ENCODE measurements at places on chromosomes 11 and 22.

DNA sequence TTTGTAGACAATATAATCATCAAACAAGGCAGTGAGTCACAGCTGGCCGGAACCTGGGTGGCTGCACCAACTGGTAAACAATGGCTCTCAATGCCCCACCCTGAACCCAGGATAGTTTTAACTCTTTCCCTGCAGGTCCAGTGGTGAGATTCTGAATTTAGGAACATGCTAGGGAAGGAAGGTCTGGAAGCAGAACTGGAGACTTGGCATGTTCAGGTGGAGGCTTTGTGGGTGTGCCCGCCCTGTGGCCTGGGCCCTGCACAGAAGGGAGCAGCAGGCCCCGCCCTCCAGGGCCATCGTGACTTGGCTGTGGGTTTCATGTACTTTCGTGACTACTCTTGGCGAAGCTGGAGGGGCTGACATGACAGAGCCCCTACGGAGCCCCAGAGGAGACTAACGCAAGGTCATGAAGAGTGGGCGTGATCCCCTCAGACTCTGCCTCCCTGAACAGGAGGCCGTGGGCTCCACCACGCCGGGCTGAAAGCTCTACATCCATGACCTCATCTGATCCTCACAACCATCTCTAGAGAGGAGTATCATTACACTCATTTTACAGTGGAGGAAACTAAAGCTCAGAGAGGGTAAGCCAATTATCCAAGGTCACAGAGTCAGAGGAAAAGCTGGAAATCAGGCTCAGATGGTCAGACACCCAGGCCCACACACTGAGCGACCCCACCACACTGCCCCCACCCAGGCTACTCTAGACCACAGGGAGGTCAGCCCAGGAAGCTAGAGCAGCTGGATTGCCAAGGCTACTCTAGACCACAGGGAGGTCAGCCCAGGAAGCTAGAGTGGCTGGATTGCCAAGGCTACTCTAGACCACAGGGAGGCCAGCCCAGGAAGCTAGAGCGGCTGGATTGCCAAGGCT lies 27.3 kb downstream of the MAFF start:
- no peak for DNase-seq

DNA sequence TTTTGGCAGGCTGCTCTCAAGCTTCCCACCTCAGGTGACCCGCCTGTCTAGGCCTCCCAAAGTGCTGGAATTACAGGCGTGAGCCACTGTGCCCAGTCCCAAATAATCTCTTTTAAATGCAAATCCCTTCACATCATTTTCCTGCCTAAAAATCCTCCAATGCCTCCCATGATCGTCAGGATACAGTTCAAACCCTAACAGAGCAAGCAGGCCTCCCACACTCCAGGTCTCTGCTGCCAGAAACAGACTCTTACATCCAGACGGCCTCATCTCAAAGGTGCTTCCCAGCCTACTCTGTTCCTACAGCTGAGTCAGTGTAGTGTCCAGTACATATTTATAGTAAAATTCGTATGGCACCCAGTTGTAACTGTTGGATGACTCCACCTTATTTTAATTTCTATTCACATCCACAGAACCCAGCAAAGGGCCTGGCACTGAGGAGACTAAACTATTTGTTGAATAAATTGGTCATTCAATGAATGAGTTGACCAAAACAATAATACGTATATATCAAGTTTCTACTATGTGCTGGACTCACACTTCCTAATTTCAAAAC lies 8.2 kb downstream of the SIRT3 start:
- no peak for DNase-seq

DNA sequence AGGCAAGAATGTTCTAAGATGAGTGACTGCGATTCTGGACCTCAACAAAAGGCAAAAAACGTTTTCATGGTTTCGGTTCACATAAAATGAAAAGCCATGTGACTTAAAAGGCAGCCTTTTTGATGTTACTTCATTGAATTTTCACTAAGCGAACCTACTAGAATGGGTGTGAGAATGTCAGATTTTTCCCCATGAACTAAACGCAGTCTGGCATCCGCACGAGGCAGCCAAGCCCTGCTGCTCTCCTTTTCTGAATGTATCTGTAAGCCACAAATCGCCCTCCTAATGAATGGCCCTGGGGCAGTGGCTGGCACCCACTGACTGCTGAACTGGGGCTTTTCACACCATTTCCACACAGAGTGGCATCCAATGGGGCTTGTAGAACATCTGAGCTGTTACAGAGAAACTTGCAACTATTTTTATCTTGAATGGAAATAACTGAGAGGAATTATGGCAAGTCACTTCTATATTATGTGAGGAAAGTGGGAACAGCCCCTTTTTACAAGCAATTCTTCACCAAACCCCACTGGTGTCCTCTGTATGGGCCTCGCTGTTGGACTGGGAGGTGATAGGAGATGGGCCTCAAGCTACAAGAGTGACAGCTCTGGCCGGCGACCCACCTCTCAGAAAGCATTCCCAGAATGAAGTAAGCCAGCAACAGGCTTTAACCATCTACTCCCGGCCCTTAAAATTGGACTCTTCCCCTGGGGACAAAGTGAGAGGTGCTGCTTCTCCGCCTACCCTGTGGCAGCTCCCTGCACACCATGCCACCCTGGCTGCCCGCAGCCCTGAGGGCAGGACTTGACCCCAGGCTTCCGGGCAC lies 29.4 kb downstream of the PPP2R1B start:
- DNase-seq = no peak

- DNase-seq = no peak
Observed at GRCh38 chr11:123219066-123219690, 24.1 kb upstream of the CLMP start.

DNA sequence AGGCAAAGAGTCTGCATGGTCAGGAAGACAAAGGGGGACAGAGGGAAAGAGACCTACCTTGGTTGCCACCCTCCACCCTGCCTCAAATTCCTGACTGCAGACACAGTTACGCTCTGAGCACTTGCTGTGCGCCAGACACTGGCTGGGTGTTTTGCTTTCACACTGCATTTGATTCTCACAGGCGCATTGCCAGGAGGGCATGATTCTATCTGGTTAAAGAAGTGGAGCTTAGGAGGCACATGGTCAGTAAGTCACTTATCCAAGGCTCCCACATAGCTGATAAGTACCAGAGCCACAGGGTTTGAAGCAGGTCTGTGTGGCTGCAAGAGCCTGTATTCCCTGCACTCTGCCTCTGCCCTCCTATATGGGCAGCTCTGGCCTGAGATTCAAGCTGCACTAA lies 103.9 kb downstream of the TIMP3 start:
- DNase-seq = no peak

DNA sequence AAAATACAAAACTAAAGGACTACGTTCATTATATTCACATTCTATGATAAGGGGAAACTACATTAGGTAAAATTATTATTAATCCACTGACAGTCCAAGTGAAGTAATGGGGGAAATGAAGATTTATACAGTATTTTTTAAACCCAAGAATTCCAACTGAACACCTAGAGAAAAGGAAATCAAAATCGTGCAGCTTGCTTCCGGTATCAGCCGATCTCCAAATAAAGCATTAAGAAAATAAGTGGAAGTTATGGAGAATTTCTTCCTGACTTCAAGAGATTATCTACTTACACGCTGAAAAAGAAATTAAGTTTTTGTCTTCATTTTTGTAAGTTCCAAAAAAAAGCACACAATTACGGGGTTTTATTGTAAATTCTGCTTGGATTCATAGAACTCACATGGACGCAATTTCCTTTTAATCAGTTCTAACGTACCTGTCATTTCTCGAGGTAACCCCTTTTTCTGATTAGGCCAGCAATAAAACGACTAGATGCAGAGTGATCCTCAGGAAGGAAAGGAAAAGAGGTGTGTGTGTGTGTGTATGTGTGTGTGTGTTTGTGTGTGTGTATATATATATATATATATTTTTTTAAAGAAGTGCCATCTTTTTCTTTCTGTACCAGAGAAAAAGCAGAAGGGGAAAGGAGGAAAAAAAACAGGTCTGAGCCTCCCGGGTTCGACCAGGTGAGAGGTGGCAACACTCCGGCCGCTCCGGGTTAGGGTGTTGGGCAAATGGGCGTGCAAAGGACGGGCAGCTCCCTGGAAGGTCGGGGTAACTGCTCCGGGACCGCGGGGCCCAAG lies 1.1 kb downstream of the ZBTB44 start:
- peak; percentile 4 for DNase-seq

DNA sequence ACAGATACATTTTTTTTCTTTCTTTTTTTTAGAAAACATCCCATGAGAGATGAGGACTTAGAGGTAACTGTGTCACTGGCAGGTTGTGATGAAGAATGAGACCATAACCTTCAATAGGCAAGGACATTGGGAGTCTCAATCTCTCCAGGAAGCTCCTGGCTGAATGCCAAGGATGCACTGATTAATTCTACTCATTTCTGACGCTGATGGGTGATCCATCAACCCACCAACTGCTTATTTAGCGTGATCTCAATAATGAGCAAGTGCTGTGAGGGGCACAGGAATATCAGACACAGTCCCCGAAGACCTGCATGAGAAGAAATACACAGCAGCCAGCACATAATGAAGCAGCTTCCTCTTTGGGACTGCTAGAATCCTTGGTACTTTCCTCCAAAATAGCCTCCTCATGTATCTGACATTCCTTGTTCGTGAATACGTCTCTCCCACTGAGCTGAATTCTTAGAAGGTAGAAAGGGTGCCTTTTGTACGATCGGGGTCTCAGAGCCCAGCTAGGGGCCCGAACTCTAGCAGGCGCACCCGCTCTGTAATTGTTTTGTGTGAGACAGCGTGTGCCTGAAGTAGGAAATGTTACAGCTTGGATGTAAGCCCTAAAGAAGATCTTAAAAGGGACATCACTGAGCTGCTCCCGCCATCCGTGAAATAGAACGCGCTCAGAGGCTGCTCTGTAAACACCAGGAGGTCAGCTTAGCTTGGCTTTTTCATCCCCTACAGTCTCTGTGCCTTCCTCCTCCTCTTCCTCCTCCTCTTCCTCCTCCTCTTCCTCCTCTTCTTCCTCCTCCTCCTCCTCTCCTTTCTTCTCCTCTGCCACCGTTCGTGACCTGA lies 7.2 kb downstream of the CLMP start:
- no peak for DNase-seq

GRCh38 chr11:73531386-73531785 lies 66.5 kb downstream of the FAM168A start:
- peak; percentile 30 for DNase-seq

All from GM12865 (cell line).